Occipital lobe (tissue), 3 donors: ENCODE measurements at places on chromosomes 6 and 20. TPM values are rescaled to one million over a fixed set of nuclear protein-coding genes. Genes with fewer than 3 reads are reported as not detected.

GRCh38 chr6:41757271-41757670 is 10.1 kb upstream of the PGC start:
- no peak for DNase-seq

- no peak for DNase-seq
Measured at GRCh38 chr6:41437604-41438003, 102.2 kb downstream of the NCR2 start.

DNA sequence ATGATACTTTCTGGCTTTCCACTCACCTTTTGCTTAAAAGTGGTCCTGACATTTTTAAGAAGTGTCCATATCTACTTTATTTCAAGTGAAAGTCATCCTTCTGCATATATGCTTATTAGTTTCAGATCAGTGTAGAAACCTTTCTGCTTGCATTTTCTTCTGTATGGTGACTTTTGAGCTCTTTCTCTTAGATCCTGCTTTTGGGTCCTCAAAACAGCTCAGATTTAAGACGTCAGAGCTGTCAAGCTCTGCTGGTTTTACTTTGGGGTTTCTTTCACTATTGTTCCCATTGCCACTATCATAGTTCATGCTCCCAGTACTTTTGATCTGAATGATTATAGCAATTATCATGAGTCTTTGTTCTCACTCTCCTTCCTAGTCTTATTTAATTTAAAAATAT is 41.7 kb downstream of the BCKDHB start:
- no peak for DNase-seq

DNA sequence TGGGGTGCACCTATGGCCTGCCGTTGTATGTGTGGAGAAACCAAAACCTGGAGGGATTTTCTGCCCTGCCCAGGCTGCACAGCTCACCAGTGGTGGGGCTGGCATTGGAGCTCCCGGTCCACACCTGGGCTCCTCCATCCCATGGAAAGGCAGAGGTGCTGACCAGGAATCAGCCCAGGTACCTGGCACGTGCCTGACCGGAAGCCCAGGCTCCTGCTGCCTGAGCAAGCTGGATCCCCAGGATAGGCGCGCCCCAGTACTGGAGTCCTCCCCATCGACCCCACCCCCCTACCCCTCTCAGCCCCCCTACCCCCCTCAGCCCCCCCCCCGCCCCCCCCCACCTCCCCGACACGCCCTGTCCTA is 39.9 kb upstream of the HMGA1 start:
- DNase-seq = no peak

DNA sequence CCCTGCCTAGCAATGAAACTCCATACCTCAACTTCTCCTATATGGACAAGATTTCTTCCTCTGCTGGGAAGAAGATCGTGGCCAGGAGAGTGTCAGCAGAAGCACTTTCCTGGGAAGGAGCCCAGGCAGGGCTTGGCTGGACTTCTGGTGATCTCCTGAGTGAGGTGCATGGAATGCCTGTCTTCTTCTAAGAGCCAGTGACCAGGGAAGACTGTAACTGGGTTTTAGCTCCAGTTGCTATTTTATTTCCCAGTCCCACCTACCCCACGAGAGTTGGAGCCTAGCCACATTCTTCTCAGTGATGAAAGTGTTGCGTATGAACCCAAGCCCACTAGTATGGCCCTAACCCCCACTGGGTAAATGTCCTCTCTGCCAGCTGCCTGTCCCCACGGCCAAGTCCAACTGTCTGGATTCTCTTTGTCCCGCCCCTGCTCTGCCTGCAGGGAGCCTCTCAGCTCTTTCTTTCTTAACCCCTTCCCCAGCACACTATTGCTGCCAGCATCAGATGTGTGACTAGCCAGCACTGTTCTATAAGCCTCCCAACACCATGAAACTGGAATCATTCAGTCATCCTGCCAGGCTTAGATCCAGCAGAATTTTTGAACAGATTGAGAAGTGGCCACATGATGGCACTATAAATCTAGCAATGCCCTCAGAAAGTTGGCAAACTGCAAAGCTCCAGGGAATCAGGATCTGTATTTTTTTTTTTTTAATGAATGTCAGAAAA is 69.8 kb upstream of the FAM184A start:
- DNase-seq = peak; percentile 41

The NKAIN4 gene
- 14.2 TPM for total RNA-seq
